Activated naive CD4-positive, alpha-beta T cell (primary cell): ENCODE measurements at places on chromosomes 6 and 20.

GRCh38 chr6:44666324-44666723 lies 278.8 kb downstream of the CDC5L start:
- no peak for DNase-seq

GRCh38 chr6:166675736-166676135 lies 48.7 kb upstream of the RPS6KA2 start:
- no peak for DNase-seq

DNA sequence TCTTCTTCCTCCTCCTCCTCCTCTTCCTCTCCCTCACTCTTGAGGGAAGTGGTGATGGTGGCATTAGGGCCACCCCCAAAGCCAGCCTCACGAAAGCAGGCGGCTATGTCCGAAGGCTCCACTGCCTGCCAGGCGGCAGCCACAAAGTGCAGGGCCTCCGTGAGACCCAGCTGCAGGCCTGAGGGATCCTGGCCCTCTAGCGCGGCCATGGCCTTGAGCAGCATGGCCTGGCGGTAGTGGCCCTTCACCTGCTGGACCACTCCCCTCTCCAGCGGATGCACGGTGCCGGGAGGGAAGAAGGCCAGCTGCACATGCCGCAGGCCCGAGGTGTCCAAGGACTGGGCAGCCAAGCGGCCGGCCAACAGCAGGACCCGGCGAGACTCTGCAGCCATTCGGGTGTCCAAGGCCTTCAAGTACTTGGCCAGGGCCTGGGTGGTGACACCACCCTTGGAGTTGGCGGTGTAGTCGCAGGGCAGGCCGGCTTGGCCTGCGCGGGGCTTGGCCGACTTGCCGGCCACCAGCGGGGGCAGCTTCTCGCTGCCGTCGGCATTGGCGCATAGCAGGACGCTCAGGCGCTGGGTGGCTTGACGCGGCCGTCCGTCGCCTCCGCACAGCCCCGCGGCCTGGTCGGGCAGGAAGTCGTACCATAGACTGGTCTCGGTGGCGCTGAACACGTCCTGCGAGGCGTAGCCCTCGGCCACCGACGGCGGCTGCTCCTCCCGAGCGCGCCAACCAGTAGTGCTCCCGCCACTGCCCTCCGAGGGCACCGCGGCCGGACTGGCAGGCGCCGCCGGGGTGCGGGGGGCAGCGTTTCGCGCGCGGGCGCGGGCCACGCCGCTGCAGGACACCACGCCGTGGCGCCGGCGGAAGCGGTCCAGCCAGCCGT lies 1.1 kb downstream of the CENPB start:
- no peak for DNase-seq

GRCh38 chr6:47483516-47483852 lies 5.9 kb downstream of the CD2AP start:
- no peak for DNase-seq

DNA sequence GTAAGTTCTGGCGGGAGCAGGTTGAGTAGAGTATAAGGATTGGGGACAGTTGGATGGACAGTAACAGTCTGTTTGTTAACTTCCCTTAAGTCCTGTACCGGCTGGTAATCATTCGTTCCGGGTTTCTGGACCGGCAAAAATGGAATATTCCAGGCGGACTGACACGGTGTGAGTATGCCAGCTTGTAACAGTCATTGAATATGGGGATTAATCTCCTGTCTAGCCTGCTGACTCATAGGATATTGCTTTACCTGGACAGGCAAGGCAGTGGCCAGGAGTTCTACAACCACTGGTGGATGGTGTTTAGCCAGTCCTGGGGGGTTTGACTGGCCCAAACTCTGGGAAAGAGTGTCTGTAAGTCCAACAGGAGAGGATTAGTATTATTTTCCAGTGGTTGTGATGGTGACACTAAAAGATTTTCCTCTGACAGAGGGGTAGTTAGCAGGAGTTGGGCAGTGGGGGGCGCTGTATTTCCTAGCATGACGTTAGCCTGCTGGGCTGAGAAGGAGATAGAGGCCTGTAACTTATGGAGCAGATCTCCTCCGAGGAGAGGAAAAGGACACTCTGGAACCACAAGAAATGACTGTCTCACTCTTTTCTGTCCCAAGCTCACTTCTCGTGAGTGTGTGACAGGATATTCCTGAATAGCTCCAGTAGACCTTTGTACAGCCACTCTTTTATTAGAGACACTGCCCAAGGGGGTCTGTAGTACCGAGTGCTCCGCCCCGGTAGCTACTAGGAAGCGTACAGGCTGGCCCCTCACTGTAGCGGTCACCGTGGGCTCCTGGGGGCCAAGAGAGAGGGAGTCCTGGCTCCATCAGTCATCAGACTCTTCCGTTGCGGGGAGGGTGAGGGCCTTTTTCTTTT lies 152.2 kb downstream of the TRIM27 start:
- no peak for DNase-seq

DNA sequence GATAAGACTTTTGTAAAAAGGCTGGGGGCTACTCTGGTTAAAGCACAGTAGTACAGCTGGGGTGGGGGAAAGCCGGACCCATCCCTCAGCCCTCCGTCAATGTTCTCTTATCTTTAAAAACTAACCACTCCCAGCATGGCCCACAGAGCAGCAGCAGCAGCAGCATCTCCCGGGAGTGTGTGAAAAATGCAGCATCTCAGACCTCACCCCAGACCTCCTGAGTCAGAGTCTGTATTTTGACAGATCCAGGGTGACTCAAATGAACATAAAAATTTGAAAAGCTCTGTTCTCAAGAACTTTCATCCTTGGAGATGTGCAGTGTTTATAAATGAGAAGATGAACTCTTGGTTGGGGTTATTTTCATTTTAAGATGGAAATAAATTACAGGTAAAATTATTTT lies 277.7 kb upstream of the ECI2 start:
- DNase-seq, result no peak

GRCh38 chr6:88383183-88383582 lies 217.0 kb upstream of the CNR1 start:
- DNase-seq, result no peak

GRCh38 chr20:35648836-35649235 lies 15.9 kb downstream of the CPNE1 start:
- DNase-seq, result no peak

- DNase-seq, result peak; percentile 83
These were observed 9.9 kb upstream of the HLA-B start for GRCh38 chr6:31366693-31367470.

DNA sequence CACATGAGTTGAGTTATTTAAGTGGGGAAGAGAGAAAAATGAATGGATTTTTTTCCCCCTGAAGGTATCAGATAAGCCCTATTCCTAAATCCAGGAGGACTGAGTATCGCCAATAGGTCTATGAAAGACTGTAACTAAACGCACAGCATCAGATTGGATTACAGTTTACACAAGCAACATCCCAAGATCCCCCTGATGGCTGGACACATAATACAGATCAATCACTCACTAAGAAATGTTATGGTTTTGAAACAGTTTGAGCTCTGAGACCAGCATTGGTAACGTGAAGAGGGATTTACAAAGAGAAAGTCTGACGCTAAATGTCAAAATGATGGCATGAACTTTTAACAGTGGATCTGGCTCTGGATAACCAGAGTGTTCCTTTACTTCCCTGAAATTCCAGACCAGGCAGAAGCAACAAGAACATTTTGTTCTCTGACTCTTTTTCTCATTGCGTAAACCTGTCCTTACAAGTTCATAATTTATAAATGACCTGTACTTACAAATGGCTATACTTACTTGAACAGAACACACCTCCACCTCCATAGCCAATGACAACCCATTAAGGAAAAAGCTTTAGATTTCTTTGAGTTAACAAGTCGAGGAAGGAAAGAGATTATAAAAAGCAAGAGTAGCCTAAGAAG lies 131.8 kb upstream of the BEND3 start:
- DNase-seq, result no peak

DNA sequence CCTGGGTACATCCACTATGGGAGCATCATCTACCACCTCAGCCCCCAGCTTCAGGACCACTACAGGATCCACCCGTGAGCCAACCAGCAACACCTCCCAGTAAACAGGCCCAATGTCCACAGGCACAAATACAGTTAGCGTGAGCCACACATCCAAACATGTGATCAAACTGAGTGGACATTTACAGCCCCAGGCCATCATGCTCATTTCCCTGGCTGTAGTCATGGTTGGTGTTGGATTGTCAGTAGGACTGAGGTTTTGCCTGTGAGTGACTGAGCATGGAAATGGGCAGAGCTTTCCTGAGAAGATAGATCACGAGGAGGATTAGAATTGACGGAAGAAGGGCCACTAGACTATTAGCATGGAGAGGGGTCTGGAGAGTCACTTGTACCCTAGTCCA lies 10.7 kb upstream of the MUC21 start:
- no peak for DNase-seq
